H1 (cell line): ENCODE measurements at places on chromosomes 5 and 9. TPM values are rescaled to one million over a fixed set of nuclear protein-coding genes. Genes with fewer than 3 reads are reported as not detected.

- no peak for DNase-seq
Measured at GRCh38 chr5:1032011-1032410, 23.4 kb downstream of the NKD2 start.

DNA sequence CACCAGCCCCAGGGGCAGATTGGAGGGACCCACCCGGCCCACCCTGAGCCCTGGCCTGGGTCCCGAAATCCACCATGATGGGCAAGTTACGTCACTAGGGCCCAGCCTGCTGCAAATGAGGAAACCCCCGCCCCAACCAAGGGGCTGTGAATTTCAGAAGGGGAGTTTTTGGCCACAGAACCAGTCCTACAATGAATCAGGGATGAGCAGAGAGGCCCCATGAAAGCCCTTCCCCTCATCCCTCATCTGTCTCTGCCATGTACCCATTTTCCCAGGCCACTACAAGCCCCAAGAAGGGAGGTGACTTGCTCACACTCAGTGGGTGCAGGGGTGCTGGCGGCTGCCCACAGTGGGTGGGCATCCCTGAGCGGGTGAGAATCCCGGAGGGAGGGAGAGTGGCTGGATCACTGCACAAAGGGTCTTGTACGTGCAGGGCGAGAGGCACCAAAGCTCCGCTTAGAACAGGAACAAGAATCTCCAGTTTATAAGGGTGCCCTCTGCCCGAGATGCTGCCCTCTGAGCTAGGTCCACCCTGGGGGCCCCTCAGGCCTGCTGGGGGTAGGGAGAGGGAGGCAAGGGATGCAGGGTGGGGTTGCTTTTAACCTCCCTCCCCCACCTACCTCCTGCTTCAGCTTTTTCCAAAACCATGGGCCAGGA lies 10.4 kb upstream of the TCF7 start:
- no peak for DNase-seq

- no peak for DNase-seq
Measured at GRCh38 chr5:647727-648126, 35.6 kb downstream of the CEP72 start.

DNA sequence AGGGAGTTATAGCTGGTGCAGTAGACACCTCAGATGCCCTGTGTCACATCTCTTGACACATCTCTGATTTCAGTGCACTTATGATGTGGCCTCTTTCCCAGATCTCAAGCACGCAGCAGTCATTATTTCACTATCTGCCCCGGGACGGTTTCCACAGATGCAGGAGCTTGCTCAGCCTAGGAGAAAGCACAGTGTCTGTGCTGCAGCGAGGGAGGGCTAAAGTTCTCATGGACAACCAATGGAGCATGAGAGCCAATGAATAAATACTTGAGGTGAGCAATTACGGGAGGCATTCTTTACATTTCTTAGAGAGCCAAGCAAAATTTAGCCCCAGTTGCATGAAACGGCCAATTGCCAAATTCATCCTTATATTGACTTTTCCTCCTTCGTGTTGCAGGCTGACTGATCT lies 7.4 kb upstream of the MOB3B start:
- DNase-seq: no peak

DNA sequence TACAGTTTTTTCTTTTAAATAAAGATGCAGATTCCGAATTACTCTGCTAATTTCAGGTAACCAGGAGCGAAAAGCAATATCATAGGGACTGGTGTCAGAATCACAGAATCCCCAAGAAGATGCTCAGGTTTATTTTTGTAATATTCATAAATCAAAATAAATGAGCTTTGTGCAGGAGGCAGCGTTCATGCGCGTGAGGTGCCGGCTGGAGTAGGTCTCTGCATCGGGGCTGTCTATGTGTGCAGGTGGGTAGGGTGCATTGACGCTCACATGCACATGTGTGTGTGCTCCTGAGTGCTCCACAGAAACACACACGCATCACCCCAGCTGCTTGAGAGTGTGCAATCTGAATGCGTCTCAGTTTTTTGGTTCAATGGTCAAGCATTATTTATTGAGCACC lies 226.4 kb downstream of the PBX3 start:
- no peak for DNase-seq

DNA sequence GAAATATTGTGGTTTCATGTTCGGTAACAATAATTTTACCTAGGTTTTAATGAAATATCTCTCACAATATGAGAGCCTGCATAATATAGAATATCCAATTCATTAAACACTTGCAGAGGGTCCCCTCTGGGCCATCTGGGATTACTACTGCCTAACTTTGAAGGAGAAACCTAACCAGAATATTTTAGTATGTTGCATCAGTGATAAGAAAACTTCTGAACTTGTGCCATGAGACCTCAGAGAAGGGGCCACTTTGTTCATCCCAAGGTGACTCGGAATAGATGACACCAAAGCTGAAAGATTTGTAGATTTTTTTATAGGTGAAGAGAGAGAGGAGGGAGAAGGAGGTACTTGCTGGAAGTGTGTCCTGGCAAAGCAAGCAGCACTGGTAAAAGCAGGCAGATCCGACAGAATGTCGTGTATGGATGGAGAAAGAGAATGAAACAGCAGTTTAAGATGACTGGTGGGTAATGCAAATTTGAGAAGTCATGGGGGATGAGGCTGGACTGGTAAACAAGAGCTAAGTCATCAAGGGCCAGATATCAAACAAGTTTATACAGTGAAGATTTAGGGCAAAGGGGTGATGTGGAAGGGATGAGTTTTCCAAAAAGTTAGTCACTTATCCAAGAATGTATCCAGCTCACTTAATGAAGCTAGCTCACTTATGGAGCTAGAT lies 372.3 kb downstream of the ADGRV1 start:
- no peak for DNase-seq

DNA sequence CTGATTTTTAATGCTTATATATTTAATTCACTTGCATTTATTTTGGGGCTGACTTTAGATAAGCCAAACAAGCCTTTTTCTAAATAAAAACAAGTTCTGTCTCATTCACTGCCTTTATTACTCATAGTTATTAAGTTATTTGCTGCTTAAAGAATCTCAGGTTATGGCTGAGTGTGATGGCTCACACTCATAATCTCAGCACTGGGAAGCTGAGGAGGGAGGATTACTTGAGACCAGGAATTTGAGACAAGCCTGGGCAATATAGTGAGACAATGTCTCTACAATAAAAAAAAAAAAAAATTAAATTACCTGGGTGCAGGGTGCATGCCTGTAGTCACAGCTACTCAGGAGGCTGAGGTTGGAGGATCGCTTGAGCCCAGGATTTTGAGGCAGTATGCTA lies 85.0 kb upstream of the MAN2A1 start:
- DNase-seq: no peak

- no peak for DNase-seq
Measured at GRCh38 chr5:180608572-180609310, 17.4 kb upstream of the SCGB3A1 start.

GRCh38 chr5:14319102-14319501 lies 176.0 kb downstream of the TRIO start:
- no peak for DNase-seq

DNA sequence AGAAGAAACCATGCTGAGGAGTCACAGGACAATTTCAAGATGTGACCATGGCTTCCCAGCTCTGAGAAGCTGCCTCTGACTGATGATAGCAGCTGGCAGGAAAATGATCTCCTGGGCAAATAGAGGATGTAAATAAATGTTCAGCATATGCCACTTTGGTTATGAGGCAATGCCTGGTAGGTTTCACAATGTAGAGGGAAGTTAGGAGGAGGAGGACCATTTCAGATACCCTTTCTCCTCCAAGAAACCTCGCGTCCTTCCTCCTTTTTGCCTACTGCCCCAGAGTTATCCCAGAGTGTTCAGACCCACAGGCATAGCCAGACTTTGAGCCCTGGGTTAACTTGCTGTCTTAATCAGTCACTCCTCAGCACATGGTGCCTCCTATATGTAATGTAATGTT lies 541.6 kb upstream of the DAP start:
- no peak for DNase-seq

DNA sequence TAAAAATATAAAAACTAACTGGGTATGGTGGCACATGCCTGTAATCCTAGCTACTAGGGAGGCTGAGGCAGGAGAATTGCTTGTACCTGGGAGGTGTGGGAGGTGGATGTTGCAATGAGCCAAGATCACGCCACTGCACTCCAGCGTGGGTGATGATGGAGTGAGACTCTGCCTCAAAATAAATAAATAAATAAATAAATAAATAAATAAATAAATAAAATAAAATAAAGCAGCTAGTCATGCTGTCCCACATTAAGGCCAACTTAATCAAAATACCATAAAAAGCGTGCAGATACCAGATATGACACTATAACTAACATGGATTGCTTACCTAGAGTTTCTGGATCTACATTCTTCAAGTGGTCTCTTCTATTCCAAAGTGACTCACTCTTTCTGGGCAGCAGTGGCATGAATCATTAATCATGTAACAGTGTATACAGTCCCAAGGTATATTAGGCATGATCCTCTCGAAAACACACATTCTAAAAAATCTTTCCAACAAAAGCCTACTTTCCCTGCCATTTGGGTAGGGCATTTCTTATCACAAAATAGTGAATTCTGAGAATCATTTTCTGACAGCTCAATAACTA lies 187.1 kb downstream of the ELAVL2 start:
- DNase-seq: no peak

DNA sequence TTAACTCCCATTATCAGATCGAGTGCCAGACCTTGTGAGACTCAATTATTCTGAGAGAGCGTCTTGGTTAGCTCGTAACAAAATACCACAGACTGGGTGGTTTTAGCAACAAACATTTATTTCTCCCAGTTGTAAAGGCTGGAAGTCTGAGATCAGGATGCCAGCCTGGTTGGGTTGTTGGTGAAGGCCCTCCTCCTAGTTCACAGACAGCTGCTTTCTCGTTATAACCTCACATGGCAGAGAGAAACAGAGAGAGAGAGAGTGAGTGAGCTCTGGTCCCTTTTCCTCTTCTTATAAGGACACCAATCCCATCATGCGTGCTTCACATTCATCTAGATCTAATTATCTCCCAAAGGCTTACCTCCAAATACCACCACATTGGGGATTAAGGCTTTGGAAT lies 114.2 kb upstream of the SLC24A2 start:
- DNase-seq: no peak

DNA sequence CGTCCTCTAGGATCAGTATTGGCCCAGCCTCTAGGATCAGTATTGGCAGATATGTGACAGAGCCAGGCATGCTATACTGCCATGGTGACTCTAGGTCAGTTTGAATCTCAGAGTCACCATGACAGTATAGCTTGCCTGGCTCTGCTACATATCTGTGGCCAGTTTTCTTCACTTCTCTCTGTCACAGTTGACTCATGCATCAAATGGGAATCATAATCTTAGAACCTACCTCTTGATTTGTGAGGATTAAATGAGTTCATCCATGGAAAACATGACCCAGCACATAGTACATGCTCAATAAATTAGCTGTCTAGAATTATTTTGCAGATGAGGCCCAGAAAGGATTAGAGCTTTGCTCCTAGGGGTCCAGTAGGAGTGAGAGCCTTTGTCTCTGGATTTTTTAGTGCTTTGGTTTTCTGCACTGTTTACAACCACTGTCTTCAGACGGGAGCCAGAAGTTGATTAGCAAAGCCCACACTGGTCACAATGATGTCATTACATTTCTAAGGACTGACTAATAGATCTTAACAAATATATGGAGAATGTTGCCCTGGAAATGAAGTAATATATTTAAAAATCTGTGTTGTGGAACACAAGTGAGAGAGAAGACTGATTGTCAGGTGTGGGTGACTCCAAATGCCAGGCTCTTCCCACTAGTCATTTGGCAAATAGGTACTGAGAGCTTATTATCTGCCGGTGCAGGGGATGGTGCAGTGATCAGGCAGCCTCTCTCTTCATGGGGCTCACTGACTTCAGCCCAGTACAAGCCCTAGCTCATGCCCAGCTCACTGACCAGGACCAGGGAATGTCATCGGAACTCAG lies 76.0 kb downstream of the COL15A1 start:
- no peak for DNase-seq

DNA sequence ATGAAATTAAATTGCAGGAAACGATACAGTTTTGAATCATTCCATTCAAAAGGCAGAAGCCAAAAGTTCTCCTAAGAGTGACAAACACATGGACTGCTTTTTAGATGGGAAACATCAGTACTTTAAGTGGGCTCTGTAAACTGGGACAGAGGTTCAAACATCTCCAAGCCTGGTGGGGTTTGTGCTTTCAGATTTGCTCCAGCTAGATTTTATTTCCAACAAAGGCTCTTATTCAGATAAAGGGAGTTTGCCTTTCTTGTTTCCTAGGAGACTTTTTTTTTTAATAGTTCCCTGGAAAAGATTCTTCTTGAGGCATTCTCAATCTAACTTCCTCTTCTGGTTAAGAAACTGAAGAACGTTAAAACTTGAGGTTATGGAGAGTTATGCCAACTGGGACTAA lies 277.6 kb downstream of the TMEM38B start:
- DNase-seq: no peak

GRCh38 chr9:104950838-104951237 lies 22.9 kb upstream of the ABCA1 start:
- DNase-seq: no peak

DNA sequence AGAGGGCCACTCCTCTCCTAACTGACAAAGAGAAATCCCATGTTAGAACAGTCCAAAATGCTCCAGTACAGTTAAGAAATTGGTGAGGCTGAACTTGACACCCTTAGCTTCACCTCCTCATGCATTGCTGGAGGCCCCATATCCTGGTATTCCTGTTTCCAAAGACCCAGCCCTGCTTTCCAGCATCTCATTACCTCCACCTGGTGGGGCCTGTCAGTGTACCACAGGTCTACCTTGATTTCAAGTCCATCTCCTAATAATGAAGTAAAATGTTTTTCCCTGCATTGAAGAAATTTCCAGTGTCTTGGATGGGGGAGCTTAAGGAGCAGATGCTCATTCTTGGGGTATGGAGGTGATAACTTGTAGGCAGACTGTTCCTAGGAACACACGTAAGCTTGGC lies 70.6 kb upstream of the S1PR3 start:
- DNase-seq: no peak

DNA sequence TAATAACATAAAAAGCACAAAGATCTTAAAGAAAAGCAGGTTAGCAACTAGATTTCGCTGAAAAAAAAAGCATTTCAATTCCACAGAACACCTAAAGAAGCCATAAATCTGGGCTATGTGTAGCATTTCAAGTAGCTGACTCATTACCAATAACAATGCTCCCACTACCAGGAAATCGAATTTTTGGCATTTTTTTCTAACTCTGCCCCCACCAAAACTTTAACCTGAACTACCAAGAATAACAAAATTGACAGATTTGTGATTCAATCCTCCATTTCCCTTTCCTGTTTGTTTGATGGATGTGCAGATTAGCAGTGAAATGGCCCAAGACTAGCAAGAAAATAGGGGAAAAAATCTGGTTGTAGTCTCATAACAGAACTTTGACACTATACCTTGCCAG lies 180.2 kb downstream of the RASEF start:
- no peak for DNase-seq

DNA sequence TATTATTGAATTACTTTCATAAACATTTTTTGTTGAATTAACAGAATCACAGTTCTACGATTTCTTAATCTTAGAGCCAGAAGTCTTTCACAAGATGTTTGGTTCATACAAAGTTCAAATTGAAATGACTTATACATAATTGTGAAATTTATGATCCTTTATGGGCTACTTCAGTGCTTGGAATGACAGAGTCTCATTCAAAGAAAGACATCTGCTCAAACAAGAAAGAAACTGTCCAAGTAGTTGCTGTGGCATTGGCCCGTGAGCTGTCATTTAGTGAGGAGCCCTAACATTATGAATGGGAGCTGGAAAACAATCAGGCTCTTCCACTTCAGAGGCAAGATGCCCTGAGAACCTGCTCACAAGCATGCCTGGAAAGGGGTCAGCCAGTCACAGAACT lies 63.4 kb downstream of the AUH start:
- DNase-seq: no peak

The ADAMTS6 gene
- polyA plus RNA-seq: 0.74 and 0.91 TPM in 2 replicates

The FOXI1 gene
- not detected in 2 replicates for polyA plus RNA-seq

The SPINK1 gene
- polyA plus RNA-seq: 1.3 TPM in 2 replicates

The LAMC3 gene
- polyA plus RNA-seq: 9.3 and 11.5 TPM in 2 replicates

The C9 gene
- polyA plus RNA-seq: not detected in 2 replicates
